ENCODE measurements at places on chromosomes 5 and 9.

DNA sequence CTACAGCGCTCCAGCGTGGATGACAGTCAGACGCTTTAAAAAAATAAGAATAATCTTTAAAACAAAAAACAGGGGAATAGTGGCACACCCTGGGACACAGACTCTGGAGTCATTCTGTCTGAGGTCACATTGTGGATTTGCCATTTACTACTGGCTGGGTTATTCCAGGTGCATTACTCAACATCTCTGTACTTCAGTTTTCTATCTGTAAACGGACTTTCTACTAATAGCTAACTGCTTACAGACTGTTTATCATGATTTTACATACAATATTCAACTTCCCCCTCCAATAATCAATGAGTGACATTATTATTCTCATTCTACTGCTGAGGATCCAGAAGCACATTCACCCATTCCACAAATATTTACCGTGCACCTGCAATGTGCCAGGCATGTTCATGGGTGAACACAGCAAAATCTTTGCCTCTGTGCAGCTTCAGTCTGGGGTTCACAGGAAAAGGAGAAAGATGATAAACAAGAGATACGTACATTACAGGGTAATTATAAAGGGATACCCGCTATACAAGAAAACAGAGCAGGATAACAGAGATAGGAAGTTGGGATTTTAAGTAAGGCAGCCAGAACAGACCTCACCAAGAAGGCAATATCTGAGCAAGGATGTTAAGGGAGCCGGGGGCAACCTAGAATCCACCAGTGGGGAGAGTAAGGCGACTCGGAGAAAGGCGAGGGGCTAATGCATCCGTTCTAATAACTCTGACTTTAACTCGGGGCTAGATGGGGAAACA lies 984 bp upstream of the RAD23B start:
- no peaks in the 10 kb centered on the region for H3K27me3 ChIP-seq
- H3K4me3 ChIP-seq: peak overlapping the region; percentile 84
- H3K36me3 ChIP-seq: no peaks in the 10 kb centered on the region
- no peaks in the 10 kb centered on the region for H3K4me1 ChIP-seq
- H3K27ac ChIP-seq: peak overlapping the region; percentile 80

- H3K27me3 ChIP-seq: no peaks in the 10 kb centered on the region
- DNase-seq: no peak
- H3K36me3 ChIP-seq: no peaks in the 10 kb centered on the region
- no peak overlapping the region for H3K4me3 ChIP-seq
- no peaks in the 10 kb centered on the region for H3K4me1 ChIP-seq
Observed at GRCh38 chr5:76690037-76690679, 25.8 kb upstream of the F2R start.

DNA sequence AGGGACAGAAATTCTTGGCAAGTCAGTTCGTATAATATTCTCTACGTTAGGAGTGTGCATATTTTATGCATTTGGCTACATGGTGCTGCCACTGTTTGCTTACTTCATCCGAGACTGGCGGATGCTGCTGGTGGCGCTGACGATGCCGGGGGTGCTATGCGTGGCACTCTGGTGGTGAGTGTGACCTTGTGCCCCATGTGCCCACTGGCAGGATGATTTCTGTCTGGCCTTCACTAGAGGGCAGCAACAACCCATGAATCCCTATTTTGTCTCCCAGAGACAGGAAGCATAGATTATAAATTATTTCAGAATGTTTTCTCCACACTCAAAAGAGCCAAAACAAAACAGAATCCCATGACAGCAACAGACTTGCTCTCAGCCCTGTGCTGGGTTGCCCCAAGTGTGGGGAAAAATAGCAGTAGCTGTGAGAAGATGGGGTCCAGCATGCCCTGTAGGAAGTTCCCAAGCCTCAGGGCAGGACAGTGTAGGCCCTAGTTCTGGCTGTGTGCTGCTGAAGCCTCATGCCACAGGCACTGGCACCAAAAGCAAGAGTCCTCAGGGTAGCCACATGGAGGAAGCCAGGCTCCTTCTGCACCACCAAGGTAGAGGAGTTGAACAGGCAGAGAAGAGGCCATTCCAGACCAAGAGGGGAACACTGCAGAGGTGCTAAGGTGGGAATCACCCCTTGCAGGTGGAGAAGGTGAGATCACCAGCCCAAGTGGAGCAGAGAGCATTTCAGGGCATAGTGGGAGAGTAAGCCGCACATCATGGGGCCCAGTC lies 16.0 kb downstream of the SLC22A5 start:
- DNase-seq: peak; percentile 59
- H3K27me3 ChIP-seq: no peaks in the 10 kb centered on the region
- no peaks in the 10 kb centered on the region for H3K4me1 ChIP-seq
- H3K27ac ChIP-seq: no peak overlapping the region
- no peaks in the 10 kb centered on the region for H3K36me3 ChIP-seq

DNA sequence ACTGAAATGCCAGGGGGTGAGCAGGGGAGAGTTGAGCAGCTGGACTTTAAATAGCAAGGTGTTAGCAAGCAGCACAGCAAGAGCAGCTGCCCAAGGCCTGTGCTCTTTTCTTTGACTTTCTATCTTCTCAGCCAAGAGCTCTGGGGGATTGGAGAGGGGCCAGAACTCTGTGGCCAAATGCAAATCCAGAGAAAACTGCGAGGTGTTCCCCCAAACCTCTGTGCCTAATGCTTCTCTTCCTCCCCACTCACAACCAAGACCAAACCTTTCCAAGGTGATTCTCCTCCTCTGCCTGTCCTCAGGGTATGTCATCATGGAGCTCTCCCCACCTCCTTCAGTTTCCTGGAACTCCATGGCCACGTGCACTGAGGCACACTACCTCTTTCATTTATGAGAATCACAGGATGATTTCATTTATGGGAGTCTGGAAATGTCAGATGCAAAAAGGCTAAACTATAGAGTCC lies 118.7 kb upstream of the WWC1 start:
- no peaks in the 10 kb centered on the region for H3K36me3 ChIP-seq
- no peaks in the 10 kb centered on the region for H3K4me1 ChIP-seq
- no peaks in the 10 kb centered on the region for H3K27me3 ChIP-seq
- H3K27ac ChIP-seq: no peak overlapping the region

DNA sequence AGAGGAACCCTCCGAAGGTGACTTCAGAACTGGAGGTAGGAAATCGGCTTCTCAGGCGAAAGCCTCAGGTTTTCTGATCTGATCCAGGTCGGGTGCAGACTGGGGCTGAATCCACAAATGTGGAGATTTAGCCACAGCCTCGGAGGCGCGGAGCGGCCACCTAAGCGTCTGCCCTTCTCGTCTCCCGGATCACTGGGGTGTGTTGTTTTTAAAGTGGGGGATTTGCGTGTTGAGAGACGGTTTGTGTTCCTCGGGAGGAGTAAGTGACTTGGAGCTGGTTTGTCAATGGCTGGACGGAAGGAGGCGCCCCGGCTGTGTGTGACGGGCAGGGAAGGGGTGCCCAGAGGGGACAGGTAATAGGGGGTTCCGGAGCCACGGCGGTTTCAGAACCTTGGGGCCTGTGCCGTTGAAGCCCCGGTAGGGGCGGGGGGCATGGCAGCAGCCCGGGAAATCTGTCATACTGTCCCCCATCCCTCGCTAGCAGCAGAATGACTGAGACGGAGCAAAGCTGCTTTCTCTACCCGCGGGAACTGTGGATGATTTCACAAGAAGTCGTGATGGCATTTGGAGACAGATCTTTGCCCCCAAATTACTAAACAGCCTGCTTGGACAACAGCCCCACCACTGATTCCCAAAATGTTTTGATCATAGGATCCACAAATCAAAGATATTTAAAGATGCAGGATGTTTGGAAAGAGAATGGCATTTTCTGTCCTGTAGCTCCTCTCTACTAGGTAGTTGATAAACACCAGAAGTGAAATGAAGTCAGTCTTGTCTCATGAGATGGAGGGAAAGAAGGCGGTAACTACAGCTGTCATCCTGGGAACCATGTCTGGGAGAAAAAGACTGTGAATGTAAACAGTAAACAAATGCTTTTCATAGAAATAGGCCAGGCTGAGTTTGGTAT lies 216.5 kb downstream of the PDZD2 start:
- H3K27me3 ChIP-seq: no peaks in the 10 kb centered on the region
- H3K36me3 ChIP-seq: no peaks in the 10 kb centered on the region
- H3K4me3 ChIP-seq: peak overlapping the region; percentile 79
- peaks cover 2% of the 10 kb centered on the region for H3K4me1 ChIP-seq
- no peak overlapping the region for H3K27ac ChIP-seq
- no peak for DNase-seq

DNA sequence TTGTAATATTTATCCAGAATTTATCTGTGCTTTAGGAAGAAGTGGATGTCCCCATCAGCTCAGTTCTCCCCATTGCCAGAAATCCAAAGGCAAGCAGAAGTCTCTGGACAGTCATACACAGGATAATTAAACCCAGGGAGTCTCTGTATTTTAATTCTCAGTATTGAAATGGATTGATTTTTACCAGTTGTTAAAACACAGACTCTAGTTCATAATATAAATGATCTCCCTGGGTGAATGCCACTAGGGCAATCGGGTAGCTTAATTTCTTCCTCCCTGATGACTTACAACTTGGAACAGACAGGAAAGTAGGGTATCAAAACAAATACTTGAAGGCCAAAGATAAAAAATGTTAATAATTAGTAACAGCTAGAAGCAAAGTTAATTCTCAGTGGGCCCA lies 66.5 kb upstream of the DAP start:
- no peak overlapping the region for H3K4me3 ChIP-seq
- no peak overlapping the region for H3K27ac ChIP-seq
- H3K4me1 ChIP-seq: no peaks in the 10 kb centered on the region
- DNase-seq: no peak
- no peaks in the 10 kb centered on the region for H3K27me3 ChIP-seq

DNA sequence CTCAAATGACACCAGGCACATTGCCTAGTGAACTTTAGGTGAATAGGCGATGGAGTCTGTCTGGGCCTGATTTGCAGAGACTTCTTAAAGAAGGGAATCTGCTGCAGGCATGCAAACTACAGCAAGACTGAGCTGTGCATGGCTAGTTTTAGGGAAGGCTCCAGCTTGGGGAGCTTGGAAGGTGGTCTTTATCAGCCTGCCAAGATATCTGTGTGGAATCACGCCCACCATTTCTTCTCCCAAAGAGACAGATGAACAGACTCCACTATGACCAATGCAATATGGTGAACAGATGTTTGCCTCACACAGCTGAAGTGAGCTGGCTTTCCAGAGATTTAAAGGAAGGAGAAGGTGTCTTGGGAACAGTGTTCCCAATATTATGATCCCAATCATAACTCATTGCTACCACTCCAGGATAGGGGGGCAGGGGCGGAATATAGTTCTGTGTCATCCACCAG lies 129.0 kb upstream of the HMHB1 start:
- no peaks in the 10 kb centered on the region for H3K27me3 ChIP-seq
- no peaks in the 10 kb centered on the region for H3K36me3 ChIP-seq
- H3K27ac ChIP-seq: no peak overlapping the region
- H3K4me3 ChIP-seq: no peak overlapping the region
- DNase-seq: no peak

DNA sequence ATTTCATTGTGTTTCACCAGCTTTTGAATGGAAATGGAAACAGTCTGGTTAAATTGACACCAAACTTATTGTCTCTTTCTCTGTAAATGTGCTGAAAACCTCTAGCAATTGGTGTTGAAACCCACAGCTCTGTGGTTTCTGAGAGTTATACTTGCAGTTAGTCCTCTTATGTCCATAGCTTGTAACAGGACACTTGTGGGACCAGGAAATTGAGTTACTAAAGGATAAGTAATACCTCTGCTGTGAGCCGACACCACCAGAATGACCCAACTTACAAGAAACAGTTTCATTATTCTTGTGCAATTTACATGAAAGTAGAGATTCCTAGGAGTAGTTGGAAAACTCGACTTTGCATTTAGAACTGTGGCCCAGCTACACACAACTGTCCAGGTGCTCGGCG lies 191.5 kb downstream of the CFAP90 start:
- H3K27ac ChIP-seq: no peak overlapping the region
- no peaks in the 10 kb centered on the region for H3K4me1 ChIP-seq
- no peaks in the 10 kb centered on the region for H3K27me3 ChIP-seq
- DNase-seq: no peak

DNA sequence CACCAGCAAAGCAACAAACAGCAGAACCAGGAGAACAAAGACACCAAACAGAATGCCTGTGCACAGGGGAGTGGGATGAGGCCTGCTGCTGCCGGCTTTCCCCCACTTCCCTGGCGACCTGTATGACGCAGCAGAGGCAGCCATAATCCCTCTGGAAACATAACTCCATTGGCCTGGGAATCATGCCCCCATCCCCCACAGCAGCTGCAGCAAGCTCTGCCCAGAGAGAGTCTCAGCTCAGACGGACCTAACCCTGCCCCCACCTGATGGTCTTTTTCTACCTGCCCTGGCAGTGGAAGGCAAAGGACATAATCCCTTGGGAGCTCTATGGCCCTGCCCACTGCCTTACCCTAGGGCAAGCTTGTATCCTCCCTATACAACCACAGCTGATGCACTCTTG lies 81.8 kb upstream of the FANCC start:
- H3K27me3 ChIP-seq: no peaks in the 10 kb centered on the region
- no peak for DNase-seq
- no peak overlapping the region for H3K27ac ChIP-seq
- H3K4me1 ChIP-seq: 0 out of 2 replicates have a peak, but pooled peaks cover 3% of the 10 kb centered on the region

GRCh38 chr5:7518947-7519560 lies 123.1 kb downstream of the ADCY2 start:
- H3K36me3 ChIP-seq: peaks cover 17% of the 10 kb centered on the region
- H3K4me3 ChIP-seq: no peak overlapping the region
- H3K4me1 ChIP-seq: peaks cover 1% of the 10 kb centered on the region
- DNase-seq: peak; percentile 21
- H3K27ac ChIP-seq: no peak overlapping the region

DNA sequence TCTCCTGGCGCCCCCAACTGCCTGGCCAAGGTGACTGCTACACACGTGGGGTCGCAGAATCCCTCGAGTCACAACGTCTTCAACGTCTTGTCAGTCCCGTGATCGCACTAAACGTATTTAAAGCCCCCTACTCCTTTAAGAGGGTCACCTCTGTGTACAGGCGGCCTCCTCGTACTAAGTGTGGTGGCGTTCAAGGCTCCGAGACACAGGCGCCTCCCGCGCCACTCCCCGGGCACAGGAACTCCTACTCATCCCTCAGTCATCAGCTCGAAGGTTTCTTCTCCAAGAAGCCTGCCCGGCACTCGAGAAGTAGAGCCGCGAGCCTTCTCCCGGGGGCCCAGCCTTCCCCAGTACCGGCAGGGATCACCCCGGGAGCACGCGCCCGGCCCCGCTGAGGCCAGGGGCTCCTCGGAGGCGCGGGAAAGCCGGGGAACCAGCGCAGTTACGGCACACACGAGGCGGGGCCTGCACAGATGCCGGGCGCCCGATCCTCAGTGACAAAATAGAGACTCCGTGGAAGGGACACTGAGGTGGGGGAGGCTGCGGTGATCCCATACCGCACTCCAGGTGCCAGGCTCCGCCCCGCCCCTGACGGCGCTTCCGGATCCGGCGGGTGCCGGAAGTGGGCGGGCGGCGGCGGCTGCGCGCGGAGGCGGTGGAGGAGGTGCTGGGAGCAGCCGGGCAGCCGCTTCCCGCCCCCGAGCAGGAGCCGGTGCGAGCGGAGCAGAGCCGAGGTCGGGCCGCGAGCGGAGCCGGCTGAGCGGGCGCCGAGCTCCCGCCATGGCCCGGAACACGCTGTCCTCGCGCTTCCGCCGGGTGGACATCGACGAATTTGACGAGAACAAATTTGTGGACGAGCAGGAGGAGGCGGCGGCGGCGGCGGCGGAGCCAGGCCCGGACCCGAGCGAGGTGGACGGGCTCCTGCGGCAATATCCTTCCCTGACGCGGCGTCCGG lies 6.9 kb downstream of the ARPC5L start:
- peaks cover 7% of the 10 kb centered on the region for H3K4me1 ChIP-seq
- H3K36me3 ChIP-seq: peaks cover 3% of the 10 kb centered on the region
- H3K27ac ChIP-seq: peak overlapping the region; percentile 84
- H3K4me3 ChIP-seq: peak overlapping the region; percentile 86
- H3K27me3 ChIP-seq: no peaks in the 10 kb centered on the region
- DNase-seq: peak; percentile 89
